ENCODE measurements at places on chromosomes 3 and 15.

- no peak for DNase-seq
Measured at GRCh38 chr15:88029696-88030095, 226.8 kb downstream of the NTRK3 start.

DNA sequence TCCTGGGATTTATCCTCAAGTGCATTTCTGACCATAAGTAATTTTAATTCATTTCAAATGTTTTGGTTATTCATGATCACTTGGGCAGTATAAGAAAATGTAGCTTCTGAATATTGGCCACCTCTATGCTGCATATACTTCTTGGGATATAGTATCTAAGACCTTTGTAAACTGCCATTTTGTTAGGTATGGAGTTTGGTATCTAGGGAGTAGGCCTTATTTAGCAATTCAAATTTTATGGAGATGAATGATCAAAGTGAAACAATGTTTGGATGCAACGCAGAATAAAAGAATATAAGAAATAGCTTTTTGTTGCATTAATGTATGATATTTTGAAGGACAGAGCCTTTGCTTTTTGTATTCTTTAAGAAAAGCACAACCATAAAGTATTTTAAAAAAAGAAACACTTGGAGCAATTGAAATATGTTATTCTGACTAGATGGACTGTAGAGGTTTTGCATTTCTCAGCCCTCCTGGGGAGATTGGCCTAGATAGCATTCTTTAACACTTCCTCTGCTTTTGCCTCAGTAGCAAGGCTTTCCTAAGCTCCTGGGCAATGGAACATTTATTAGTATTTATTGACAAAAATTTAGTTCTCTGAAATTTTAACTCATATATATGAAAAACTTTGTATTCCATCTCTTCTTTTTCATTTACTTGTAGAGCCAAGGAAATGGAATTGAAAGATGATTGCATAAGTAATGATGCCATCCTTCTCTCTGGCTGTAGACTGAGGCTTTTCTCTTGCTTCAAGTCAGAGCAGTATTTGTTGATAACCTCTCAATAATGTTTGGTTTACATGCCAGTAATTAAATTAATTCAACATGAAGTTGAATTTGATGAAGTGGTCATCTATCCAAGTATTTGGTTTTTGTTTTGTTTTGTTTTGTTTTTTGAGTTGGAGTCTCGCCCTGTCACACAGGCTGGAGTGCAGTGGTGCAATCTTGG, 61.8 kb upstream of the UTS2B start:
- DNase-seq, result no peak

DNA sequence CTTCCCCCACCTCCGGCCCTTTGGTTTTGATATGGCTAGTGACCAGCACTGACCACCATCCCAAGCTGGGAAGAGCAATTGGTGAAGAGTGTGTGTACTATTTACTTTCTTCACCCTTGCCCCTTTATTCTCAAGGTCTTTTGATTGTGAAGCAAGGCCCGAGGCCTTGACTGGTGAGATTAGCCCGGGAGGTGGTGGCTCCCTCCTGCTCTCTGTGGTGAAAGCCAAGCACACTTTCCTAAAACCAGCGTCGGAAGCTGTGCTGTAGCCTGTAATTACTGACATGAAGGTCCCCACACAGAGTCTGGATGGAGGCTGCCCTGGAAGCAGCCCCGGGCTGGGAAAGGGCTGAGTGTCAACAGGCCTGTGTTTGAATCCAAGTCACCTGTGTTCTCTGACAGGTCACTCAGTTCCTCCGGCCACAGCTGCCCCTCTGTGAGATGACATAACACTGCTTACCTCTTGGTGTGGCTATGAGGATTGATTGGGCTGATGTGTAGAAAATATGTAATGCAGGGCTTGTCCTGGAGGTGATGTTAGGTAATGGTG, 60.5 kb upstream of the PRR23C start:
- no peak for DNase-seq

GRCh38 chr3:173796890-173797289, 399.3 kb downstream of the NLGN1 start:
- no peak for DNase-seq

DNA sequence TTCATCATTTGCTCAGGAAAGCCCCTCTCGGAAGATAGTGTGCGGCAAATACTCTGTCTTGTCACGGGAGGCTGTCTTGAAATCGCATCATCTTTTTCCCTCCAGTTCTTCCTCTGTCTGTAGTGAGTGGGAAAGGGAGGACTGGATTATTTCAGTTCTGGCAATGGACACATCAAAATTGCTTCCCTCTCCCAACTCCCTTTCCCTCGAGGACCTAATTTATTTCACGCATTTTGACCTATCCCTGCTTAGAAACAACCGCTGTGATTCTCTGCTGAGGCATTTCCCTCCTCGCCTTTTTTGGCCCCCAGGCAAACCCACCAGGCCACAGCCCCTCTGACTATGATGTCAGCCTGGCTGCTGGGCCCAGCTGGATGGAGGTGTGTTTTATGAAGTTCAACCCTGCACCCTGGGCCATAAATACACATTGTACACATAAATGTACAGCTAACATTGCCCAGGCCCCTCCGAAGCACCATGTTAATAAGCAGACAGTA, 138.7 kb upstream of the LRTM1 start:
- DNase-seq, result no peak

- DNase-seq, result no peak
Measured at GRCh38 chr3:53379898-53380297, 32.6 kb upstream of the DCP1A start.

- DNase-seq, result no peak
Measured at GRCh38 chr15:22895465-22896190, 57.2 kb downstream of the NIPA2 start.

DNA sequence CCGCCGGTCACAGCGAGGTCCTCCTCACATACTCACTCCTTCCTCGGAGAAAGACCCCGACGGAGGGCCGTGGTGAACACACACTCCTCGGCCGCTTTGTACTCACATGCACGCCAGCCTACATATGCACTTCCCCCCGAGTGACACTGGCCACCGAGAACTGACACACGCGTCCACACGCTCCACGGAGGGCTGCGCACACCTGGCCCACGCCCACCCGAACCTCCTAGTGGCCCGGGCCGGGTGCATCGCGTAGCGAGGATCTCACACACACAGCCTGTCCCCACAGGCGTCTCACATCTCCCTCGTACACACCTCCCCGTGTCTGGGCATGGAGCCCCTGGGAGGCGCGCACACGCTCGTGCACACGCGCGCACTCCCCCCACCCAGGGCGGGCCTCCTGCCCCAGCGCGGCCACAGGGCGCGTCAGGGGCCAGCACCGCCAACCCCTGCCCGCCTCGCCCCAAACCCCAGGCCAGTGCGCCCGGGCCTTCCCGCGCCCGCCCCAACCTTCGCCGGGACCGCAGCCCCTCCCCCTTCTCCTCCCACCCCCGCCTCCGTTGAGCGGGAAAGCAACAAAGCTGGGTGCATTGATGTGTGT, 411 bp upstream of the C3orf70 start:
- DNase-seq, result no peak

DNA sequence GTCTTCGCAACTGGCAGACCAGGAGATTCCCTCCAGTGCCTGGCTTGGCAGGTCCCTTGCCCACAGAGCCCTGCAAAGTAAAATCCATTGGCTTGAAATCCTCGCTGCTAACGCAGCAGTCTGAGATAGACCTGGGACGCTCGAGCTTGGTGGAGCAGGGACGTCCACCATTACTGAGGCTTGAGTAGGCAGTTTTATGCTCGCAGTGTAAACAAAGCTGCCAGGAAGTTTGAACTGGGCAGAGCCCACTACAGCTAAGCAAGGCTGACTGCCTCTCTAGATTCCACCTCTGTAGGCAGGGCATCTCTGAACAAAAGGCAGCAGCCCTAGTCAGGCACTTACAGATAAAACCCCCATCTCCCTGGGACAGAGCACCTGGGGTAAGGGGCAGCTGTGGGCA, 205.0 kb upstream of the MME start:
- no peak for DNase-seq

DNA sequence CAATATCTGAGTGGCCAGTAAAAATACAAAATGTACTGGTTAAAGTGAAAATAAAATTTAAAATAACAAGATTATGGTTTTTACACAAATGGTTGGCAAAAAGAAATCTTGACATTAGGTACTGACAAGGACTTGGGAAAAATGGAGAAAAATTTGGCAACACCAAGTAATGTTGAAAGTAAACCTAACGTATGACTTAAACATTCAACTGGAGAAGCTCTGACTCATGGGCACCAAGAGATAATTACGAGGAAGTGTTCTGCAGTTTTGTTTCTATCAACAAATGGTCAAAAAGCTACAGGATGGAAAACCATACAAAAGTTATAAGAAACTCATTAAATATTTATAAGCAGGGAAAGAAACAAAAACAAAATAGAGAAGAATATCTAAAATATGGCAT, 177.7 kb downstream of the ZNF385D start:
- no peak for DNase-seq

DNA sequence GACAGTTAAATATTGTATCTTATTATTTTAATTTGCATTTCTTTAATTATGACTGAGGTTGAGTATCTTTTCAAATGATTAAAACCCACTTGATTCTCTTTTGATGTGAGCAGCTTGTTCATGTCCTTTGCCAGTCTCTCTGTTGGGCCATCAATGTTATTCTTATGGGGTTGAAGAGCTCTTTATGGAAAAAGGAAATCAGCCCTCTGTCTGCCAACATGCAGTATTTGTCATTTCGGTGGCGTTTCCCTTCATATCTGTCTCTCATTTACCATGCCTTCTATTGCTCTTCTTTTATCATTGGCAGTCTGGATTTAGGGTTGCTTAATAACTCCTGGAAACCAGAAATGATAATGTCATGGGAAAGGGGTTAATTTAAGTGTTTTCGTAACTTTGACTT, 340.7 kb upstream of the DNAJC19 start:
- DNase-seq, result no peak

Data from NCI-H146 (cell line).